Stimulated activated CD4-positive, alpha-beta T cell treated with anti-CD3 and anti-CD28 coated beads, Interleukin-4, amount 100 ng/mL, for 4 hours (primary cell): ENCODE measurements at places on chromosomes 3 and 15.
A peak's percentile ranks its signal among the peaks of the same experiment; 100 is the strongest.

- no peak for DNase-seq
Observed at GRCh38 chr3:40920041-40920440, 279.3 kb upstream of the CTNNB1 start.

GRCh38 chr3:134406331-134407238, 32.3 kb upstream of the AMOTL2 start:
- no peak for DNase-seq

- no peak for DNase-seq
Observed at GRCh38 chr3:42092006-42092405, 849 bp downstream of the TRAK1 start.

DNA sequence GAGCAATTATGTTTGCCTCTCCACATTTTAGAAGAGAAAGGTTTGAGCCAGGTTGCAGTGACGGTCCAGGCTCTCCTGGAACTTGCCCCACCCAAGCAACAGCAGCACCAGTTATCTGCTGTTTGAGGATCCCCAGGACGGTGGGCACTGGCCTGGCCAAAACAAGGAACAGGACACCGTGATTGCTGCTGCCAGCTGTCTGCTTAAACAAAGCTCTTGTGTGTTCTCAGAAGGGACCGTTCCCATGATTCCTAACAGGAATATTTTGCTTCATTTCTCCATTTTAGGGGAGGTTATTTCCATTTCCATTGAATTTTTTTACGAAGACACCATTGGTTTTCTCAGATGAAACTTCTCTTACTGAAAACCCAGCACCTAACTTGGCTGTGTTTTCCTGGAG, 66.4 kb upstream of the RPL35A start:
- DNase-seq = no peak

- no peak for DNase-seq
Observed at GRCh38 chr15:74180881-74181602, 7.5 kb downstream of the ISLR start.

GRCh38 chr3:61574854-61575253, 13.5 kb downstream of the PTPRG start:
- no peak for DNase-seq

DNA sequence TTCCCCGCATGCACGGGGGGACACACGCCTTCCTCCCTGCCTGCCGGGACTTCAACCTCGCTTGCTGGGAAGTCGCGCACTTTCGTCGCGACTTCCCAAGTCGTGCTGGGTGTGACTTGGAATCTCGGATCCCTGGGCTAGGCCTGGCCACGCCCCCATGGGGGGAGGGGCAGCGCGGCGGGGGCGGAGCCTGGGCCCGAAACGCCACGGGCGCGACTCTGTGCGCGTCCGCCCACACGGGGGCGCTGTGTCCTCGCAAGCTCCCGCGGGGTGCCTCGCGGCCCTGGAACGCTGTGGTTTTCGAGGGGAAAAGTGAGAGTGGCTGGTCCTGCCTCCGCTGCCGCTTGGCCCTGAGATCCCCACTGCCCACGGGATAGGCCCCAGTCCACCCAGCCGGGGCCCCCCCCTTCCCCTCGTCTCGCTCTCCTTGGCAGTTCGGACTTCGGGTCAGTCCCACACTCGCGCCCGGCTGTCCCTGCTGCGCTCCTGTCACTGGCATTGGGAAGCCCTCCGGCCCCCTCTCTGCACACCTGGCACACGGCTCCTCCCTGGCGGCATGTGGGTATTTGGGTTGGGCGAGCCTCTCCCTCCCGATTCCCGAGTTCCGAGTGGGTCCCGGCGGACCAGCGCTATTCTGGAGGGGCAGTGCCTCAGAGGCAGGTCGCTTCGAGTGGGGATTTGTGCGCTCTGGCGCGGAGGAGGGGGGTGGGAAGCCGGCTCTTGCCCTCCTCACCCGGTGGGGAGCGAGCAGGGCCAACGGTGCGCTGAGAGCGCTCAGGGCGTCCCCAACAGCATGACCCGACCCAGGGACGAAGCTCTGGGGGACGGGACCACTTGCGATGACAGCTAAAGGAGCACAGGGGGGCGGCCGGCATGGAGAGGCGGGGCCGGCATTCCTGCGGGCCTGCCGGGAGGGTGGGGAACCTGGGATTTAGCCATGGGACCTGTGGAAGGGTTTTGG, 23.6 kb downstream of the SEC61A1 start:
- peak; percentile 77 for DNase-seq

DNA sequence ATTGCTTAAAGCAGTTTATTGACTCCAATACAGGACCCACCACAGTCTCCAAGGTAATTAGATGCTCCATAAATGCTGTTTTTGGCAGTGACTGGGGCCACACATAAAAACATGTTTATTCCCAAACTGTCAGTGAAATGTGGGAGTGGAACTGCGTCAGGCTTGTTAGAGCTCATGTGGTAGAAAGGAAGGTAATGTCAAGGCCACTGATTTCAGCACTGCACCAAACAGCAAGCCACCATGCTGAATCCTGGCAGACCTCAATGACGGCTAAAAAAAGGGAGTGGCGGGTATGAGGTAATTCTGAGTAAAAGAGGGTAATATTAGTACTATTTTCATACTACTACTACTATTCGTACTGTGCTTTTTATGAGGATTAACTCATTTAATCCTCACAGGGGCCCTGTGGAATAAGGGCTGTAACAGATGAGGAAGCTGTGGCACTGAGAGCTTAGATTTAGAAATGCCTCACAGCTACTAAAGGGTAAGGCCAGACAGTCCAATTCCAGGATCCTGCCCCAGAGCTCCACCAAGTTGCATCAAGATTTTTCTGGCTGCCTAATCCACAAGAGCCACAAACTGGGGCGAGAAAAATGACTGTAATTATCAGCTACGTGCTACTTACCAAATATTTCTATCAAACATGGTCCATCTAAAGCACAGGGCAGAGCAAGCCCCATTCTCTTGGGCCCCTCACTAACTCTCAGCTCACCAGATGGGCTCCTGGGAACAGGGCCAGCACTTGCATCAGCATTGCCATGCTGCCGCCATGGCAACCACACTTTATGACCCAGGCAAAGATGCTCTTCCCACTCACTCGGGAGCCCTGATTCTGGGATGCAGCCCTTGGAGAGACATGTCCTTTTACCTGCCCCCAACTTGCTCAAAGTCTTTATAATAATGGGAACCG, 83.6 kb upstream of the SPATA12 start:
- no peak for DNase-seq

- no peak for DNase-seq
Observed at GRCh38 chr15:34722439-34722836, 32.4 kb downstream of the GJD2 start.

- no peak for DNase-seq
Observed at GRCh38 chr3:88936831-88937230, 170.6 kb upstream of the EPHA3 start.

DNA sequence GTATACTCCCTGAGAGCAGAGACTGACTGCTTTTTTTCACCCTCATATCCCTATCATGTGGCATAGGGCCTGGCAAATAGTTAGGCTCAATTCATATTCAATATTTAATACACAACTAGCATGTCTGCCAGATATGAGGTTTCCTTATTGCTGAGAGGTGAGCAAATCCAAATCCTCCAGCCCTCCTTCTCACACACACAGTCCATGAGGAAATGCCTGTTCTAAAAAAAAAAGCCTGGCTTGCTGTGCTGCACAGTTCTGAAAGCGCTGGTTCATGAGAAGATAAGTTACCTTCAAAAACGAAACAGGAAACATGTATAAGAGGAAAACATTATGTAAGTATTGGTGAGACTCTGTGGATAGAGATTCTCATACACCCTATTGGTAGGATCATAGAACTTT, 15.5 kb upstream of the ACAP2 start:
- DNase-seq = no peak

- no peak for DNase-seq
Observed at GRCh38 chr3:52633786-52634185, 51.9 kb downstream of the PBRM1 start.

DNA sequence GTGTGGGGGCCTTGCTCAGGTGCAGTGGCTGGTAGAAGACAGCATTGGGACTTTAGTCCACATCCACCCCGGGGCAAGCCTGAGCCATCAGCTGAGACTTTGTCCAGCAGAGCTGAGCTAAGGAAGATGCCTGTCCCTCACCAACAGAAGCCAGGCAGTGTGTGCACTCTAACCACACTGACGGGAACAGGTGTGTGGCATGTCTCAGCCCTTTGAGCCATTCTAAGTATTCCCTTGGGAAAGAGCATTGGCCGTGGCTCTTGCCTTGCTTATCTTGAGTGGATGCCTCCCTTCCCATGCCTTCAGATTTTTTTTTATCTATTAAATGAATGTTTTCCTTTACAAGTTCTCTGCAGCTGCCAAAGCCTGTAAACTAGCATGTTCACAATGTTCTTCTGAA, 3.5 kb downstream of the GABRA5 start:
- DNase-seq = no peak

- DNase-seq = no peak
Observed at GRCh38 chr3:43031485-43031884, 52.4 kb downstream of the GASK1A start.

DNA sequence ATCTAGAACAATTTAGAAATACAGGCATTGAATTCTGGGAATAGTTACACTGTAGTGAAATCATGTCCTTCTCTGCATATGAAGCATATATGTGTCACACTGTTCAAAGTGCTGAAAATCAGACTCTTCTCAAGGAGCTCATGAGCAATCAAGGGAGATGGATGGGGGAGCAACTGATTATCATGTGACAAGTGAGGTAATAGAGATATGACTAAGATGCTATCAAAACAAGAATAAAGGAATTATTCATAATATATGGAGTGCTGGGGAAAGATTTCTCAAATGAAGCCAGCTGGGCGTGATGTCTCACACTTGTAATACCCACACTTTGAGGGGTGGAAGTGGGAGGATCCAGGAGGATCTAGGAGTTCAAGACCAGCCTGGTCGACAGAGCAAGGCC, 74.9 kb upstream of the CHRNB4 start:
- no peak for DNase-seq

DNA sequence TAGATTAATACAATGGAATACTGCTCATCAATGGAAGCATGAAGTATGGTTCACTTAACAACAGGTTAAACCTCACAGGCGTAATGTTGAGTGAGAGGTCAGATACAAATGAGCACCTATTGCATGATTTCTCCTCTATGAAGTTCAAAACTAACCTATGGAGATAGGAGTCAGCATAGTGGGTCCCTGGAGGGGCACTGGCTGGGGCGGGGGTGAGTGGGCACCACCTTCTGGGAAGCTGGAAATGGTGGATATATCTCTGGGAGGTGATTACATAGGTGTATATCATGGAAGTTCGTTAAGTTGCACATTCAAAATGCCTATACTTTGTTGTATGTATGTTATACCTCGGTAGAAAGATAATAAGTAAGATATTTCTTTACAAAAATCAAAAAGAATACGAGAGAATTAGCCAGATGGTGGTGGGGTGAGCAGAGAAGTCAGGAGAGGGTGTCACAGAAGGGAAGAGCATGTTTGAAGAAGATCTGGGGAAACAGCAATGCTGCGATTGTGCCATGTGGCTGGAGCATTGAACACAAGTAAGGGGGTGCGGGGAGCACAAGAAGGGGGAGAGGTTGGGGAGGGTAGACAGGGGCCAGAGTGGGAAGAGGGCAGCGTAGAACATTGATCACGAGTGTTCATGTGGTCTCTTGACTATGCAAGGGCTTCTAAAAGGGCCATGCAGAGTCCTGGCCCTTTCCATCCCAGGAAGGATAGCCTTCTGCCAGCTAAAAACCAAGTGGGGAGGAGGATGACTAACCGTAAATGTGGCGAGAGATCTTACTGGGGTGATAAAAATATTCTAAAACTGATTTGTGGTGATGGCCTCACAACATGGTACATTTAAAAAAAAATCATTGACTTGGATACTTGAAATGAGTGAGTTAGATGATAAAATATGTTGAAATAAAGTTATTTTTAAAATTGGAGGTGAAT, 30.2 kb downstream of the ITGA11 start:
- DNase-seq = no peak

- no peak for DNase-seq
Observed at GRCh38 chr3:64321747-64322146, 96.5 kb upstream of the PRICKLE2 start.

DNA sequence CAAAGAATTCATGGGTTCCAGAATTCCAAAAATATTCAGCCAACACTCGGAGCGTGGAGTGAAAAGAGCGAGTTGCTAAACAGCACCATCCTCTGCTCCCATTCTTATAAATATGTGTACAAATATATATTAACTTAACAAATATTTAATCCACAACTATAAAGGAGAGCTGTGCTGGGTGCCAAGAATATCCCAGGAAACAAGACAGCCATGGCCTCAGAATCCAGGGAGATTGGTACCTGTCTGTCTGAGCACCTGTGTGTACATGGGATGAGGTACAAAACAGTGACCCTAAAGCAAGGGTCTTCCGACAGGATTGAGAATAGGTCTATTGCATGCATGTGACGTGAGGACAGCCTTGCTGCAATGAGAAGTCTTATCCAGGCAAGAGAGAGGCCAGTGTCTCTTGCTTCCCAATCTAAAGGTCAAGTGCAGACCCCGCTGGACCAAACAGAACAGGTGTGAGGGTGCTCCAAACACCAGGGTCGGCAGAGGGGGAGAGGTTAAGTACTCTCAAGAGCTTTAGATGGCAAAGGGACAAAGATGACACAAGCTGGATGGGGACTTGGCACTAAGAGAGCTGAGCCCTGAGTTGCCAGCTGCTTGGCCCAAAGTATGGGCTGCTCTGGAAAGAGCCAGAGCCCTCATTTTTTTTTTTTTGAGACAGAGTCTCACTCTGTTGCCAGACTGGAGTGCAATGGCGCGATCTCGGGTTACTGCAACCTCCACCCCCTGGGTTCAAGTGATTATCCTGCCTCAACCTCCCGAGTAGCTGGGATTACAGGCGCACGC, 36.2 kb downstream of the HOMER2 start:
- DNase-seq = no peak

- no peak for DNase-seq
Observed at GRCh38 chr15:59401824-59402569, 29.3 kb upstream of the MYO1E start.

GRCh38 chr3:26132942-26133341, 343.1 kb downstream of the OXSM start:
- DNase-seq = no peak

DNA sequence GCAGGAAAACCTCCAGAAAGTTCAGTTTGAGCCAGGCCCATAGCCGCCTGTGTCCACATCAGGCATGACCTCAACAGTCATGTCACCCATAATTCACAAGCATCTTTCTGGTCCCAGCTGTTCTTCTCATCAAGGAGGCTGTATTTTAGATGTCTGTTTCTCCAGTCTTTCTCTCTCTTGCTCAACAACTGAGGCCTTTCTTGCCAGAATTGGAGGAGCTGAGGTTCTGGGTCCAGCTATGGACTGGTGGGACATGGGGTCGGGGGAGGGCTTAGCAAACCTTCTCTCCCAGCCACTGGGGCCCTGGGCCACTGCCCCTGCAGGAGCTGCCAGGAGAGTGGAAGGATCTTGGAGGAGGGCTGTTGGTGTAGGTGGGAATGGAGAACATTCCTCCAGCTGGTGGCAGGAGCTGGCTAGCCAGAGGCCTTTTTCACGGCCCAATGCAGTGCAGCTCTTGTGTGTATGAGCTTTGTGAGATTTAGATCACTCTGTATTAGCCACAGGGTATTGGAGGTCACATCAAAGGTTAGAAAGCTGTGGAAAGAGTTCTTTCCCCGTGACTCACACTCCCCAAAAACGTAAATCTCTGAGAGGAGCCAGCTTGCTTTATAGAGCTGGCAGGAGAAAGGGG, 23.5 kb downstream of the MAGEF1 start:
- no peak for DNase-seq

GRCh38 chr15:78989701-78990240, 44.9 kb upstream of the CTSH start:
- no peak for DNase-seq
